ENCODE measurements at places on chromosomes 7 and 10.

DNA sequence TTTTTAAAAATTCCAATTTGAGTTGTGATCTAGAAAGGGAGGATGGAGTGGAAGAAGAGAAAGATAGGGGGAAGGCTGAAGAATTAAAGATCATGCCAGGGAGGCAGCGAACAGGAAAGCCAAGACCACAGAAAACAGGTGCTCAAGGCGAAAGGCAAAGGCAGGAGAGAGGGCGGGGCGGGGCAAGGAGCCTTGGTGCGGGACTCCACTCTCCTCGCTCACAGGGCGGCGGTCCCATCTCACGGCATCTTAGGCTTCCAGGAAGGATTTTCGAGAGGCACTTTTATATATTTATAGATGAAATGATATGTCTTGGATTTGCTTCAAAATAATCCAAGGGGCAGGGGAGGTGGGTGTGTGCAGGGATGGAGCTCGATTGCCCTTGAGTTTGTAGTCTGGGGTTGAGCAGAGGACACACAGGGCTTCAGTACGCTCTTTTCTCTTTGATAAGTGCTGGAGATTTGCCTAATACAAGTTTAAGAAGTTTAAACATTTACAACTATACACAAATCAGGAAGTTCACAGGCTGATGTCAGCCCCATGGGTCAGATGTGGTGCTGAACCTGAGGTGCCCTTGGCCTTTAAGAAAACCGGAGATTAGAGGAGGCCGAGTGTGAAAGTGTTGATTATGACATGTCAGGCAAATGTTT lies 161.1 kb downstream of the PRKAG2 start:
- DNase-seq: no peak

DNA sequence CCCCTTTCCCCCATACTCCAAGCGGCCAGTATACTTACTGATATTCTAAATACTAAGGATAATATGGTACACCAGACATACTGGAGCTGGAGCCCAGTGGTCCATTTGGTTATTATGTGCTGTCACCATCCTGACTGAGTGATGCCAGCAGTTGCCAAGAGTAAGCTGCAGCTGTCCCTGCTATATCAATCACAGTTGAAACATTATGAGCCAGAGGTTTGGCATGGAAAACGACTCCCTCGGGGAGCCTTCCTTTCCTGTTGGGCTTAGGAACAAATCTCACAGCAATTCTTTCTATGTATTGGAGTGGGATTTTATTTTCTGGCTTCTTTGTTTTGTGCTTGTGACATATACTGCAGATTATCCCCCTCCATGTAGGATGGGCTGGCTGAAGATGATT lies 32.6 kb downstream of the STRIP2 start:
- DNase-seq: no peak

- no peak for DNase-seq
These were observed 203.5 kb downstream of the CHCHD3 start for GRCh38 chr7:132878204-132878919.

GRCh38 chr10:35331894-35332640 lies 4.2 kb upstream of the CCNY start:
- no peak for DNase-seq

DNA sequence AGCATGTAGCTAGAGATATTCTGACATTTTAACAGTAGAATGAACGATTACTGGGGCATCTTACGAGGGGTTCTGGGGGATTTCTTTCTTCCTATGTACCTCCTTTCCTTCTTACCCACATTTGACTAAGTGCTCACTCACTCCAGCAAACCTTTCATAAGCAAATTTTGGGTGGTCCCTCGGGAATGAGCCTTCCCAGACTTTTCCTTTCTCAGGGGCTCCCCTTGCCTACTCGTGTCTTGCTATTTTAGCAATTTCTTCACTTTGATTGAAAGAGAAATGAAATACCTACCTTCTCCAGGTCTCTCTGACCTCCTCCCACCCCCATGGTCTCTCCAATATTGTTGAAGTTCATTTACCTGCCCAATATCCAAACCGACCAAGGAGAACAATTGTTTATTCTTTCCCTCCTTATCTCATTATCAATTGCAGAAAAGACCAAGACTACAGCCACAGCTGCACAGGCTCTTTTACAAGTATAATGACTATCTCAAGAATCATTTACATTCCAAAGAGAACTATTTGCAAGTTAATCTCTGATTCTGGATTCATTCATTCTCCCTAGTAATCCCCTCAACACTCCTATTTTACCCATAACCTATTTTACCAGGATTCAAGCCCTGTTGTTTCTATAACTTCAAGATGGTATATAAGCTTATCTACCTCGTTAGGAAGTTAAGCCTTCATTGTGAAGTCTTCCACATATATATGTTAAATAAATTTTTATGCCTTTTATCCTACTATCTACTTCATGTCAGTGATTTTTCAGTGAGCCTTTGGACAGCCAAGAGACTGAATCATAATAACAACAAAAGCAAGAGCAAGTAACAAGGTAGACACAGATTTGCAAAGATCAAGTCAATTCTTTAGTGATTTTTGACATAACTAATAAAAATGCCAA lies 480.6 kb downstream of the IPMK start:
- no peak for DNase-seq

- DNase-seq: no peak
These were observed 2.9 kb upstream of the ZNF467 start for GRCh38 chr7:149776289-149776688.

DNA sequence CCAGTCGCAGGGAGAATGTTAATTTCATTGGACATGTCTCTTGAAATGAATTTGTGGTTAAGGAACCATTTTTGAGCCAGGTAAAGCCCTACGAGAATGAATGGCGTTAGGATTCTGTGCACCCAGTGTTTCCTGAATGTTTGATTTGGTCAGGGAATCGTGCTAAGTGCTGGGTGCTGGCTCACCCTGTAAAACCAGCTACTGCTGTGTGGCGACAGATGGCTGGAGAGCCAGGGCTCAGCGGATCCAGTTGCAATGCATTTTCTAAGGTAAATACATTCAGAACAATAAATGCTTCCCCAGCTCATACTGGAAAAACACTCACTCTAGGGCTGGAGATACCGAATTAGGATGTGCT lies 355.5 kb downstream of the GLRX3 start:
- no peak for DNase-seq

DNA sequence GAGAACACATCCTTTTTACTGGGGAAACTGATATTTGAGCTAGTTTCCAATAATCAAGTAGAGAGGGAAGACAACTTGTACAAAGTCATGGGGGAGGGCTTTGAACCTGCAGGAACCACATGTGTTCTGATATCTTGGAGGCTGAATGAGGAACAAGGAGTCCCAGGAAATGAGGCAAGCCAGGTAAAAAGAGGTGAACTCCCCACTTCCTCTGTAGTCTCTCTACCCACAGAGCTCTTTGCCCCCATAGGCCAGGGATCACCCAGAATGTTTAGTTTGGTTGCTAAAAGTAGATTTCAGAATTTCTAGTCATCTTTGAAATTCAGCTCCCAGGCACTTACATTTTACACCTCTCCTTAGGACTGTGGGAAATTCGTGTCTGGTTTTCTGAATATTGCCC lies 276.4 kb downstream of the SFMBT2 start:
- DNase-seq: no peak

DNA sequence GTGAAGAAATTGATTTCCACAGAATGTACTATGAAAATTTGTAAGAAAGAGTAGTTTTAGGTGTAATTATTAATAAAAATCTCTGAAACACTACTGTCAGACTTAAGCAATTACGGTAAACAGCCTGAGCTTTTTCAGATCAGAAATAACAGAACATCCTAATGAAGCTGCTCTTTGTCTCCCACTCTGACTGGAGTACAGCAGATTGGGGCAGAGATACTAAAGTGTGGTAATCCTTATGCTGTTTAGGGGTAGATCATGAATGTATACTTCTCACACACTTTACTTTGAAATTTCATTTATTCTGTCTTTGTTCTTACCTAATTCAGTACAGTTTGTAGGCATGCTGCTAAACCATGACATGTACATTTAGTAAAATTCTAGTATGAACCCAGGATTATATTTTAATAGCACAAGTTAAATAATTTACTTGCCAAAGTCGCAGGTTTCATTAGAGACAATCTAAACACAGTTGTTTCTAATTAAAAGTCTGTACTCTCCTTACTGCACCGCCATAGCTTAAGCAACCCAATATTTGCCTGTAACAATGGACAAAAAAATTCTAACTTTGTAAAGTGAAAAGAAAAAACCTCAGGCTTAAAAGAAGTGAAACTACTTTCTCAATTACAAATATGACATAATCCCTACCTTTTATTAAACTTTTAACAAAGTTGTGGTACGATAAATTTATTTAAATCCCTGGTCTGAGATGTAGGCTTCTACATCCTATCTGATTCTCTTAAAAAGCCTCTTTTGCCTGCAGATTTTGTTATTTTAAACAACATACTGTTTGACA lies 88.8 kb downstream of the KMT2E start:
- no peak for DNase-seq

DNA sequence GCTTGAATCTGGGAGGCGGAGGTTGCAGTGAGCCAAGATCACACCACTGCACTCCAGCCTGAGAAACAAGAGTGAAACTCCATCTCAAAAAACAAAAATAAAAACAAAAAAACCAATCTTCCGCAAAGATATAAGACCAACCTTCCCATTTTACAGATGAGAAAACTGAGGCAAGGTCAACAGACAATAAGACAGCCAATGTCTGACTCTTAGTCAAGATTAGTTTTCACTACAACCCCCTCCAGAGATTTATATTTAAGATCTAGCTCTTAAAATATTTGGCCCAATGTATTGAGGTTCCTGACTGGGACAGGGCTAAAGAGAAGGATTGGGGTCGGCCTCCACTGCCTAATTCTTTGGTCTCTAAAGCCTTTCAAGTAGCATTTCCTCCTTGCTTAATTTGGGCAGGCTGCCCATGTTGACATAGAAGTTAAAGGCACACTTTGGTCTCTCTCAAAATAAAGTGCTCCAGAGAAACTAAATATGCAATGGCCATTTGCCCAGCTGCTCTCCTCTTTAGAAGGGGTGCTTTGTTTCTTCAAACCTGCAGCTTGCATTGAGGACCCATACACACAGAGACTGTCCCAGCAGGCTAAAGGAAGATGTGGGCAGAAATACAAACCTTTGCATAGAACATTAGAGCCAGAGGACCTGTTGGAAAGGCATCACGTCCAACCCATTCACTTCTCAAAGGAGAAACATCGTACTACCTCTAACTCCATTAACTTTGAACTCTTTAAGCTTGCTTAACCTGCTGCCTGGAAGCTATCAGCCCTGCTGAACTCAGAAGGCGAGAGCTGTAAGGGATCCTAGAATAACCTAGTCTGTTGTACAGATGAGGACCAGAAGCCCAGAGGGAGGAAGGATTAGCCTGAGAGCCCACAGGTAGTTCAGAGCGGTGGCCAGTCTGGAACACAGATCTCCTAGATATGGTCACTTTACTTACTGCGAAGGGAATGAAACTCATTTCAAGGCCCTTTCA lies 3.9 kb downstream of the TECTB start:
- no peak for DNase-seq

- no peak for DNase-seq
These were observed 80.6 kb upstream of the OIT3 start for GRCh38 chr10:72812753-72813430.

DNA sequence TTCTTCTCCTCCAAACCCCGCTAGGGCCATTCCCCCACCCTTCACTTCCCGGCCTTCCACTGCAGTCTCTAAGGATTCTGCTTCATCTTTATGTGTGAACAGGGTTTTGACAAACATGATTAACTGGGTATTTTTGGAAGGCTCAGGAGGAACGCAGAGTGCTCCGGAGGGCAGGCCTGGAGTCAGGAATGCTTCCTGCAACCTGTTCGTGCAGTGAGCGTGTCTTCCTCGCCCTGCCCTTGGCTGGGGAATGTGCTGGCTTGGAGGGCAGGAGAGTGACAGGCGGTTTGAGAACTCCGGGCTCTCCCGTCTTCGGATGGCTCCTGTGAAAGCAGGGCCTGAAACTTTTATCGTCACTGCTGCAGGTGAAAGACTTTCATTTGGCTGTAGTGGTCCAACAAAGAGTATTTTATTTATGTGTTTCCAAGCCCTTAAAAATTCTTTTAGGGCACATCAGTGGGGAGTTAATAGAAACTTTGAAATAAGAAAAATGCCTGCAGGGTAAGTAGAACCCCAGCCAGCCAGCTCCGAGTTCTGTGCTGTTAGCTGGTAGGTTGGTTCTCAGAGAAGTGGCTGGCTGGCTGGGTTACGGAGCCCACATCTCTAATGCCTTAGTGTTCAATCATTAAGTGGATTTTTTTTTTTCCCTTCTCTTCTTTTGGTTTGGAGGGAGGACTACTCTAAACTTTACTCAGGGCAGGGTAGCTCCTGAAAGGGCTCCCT lies 51.0 kb downstream of the TCF7L2 start:
- DNase-seq: no peak

GRCh38 chr10:14050598-14050997 lies 280.1 kb downstream of the FRMD4A start:
- no peak for DNase-seq

GRCh38 chr7:26357799-26358151 lies 66.1 kb downstream of the SNX10 start:
- no peak for DNase-seq

DNA sequence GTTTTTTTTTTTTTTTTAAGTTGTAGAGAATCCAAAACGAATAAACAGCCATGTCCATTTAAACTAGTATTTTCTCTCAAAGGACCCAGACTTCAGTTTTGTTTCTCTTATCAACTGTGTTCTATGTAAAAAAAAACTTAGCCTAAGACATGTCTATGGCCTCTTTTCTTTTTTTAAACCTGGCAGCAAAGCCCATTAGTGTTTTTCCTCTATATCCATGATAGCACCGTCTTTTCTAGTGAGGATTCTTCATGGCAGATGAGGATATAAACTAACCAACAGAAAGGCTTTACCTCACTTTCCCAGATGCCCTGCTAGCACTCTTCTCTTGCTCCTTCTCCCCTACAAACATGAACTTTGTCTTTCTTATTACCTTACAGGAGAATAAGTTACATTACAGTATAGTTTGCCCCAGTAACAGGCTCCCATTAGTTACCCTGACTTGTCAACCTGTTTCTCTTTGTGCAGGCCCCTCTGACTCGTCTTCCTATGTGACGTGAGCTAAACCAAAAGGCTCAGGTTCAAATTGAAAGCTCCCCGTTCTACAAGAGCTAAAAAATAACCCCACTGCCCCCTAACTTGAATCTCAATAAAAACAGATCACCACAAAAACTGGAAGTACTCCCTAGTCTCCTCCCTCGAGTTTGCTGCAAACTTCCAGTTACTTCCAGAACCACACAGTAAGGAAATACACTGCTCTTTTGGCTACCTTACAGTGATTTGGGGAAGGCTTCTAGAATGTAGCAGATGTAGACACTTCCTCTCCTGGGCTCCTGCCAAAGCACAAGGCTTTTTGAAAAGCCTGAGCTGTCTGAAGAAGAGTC lies 20.1 kb downstream of the P4HA1 start:
- DNase-seq: peak; percentile 79

GRCh38 chr10:11601670-11602069 lies 9.8 kb downstream of the USP6NL start:
- no peak for DNase-seq

- no peak for DNase-seq
These were observed 33.5 kb downstream of the TCF7L2 start for GRCh38 chr10:112983444-112984056.

DNA sequence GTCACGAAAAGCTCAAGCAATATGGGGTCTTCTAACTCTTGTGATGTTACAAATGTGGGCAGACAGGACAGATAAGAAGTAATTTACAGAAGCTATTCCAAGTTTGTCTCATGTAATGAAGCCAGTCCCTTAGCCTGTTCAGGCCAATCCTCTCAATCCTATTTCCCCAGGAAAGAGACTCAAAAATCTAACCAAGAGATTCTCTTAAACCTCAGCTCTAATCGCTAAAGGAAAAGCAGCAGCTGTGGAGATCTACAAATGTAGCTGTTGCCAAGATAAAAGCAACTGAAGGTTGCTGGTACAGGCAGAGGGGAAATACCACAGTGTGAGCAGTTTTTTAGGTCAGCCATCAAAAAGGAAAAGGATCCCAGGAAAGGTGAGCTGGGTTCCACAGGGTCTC lies 39.3 kb downstream of the ANK3 start:
- DNase-seq: no peak

Measured in cerebellum (tissue), 4 donors.